Activated CD4-positive, CD25-positive, alpha-beta regulatory T cell treated with anti-CD3 and anti-CD28 coated beads, Interleukin-2, amount 50 U/mL, for 16 hours (primary cell): ENCODE measurements at places on chromosomes 11 and 22.

GRCh38 chr11:61259363-61259762 is 18.4 kb downstream of the PGA5 start:
- no peak for DNase-seq

- DNase-seq, result no peak
These were observed 420.0 kb downstream of the CTTN start for GRCh38 chr11:70818351-70818750.

DNA sequence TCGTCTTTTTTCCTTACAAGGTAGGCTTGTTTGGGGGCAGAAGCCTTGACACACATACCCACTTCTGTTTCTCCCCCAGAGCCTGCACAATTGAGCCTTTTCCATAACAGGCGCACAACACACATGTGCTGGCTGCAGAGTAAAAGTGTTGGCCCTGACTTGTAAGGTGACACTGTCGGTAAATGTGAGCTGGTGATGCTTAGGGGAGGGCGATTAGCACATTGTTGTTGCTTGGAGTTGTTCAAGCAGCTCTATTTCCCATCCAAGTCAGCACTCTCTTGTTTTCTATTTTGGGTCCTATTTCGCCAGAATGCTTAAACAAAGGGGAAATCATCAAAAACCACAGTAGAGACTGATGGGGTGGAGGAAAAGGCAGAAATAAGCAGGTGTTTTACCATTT is 51.9 kb upstream of the PTPRJ start:
- DNase-seq, result no peak

DNA sequence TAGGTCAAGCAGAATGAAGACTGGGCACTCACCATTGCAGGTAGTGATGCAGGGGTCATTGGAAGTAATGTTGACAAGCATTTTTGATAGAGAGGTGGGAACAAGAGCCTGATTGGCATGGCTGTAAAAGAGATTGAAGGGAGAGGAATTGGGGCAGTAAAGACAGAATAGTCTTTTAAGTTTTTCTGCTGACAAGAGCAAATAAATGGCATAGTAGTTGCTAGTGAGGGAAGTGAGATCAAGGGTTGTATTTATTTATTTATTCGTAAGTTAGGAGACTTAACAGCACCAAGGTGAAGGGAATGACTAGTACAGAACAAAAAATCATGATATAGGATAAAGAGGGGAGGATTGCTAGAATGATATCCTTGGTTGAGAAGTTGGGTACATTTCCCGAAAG is 11.0 kb downstream of the SYT9 start:
- DNase-seq, result no peak

- DNase-seq, result no peak
These were observed 240.2 kb downstream of the CADM1 start for GRCh38 chr11:115263799-115264656.

DNA sequence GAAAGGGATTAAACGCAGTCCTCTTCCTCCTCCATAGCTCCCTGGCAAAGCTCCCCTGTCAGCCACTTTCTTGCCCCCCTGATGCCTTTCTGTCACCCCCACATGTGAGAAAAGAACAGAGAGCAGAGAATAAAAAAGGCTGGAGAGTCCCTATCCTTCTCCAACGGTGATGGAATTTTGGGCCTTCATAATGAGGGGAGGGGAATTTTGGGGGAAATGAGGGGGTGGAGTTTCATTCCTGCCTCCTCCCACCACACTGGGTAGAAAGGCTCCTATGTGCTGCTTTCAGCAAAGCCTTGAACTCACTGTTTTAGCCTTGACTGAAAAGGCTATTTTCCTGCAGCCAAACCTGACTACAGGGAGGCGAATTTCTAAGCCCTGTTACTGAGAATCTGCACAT is 59.3 kb downstream of the C11orf58 start:
- no peak for DNase-seq

- DNase-seq, result no peak
These were observed 17.3 kb upstream of the AIFM3 start for GRCh38 chr22:20949698-20950183.

- DNase-seq, result no peak
These were observed 1.3 kb upstream of the CLCF1 start for GRCh38 chr11:67374571-67375281.

- no peak for DNase-seq
These were observed 23.8 kb downstream of the BCR start for GRCh38 chr22:23204125-23204488.

DNA sequence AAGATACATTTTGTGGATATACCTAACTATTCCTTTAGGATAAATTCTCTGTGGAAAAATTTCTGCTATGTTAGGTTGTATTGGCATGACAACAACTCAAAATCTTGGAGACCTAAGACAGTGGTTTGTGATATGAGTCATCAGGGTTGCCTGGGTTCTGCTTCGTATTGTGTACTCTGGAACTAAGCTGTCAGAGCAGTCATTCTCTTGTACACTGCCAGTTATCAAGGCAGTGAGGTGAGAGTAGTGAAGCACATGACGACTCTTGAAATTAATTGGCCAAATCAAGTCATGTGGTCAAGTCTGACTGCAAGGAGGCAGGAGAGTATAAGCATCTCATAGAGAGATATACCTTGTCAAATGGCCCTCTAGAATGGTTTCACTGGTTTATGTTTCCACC is 104.4 kb downstream of the FANCF start:
- no peak for DNase-seq

- DNase-seq, result no peak
These were observed 3.3 kb downstream of the SIDT2 start for GRCh38 chr11:117181586-117182550.
